ENCODE measurements at places on chromosomes 7 and 10.

GRCh38 chr7:106568680-106569499 lies 92.1 kb downstream of the CCDC71L start:
- peak; percentile 42 for DNase-seq

- peak; percentile 80 for DNase-seq
Measured at GRCh38 chr7:82444220-82444909, 788 bp upstream of the CACNA2D1 start.

DNA sequence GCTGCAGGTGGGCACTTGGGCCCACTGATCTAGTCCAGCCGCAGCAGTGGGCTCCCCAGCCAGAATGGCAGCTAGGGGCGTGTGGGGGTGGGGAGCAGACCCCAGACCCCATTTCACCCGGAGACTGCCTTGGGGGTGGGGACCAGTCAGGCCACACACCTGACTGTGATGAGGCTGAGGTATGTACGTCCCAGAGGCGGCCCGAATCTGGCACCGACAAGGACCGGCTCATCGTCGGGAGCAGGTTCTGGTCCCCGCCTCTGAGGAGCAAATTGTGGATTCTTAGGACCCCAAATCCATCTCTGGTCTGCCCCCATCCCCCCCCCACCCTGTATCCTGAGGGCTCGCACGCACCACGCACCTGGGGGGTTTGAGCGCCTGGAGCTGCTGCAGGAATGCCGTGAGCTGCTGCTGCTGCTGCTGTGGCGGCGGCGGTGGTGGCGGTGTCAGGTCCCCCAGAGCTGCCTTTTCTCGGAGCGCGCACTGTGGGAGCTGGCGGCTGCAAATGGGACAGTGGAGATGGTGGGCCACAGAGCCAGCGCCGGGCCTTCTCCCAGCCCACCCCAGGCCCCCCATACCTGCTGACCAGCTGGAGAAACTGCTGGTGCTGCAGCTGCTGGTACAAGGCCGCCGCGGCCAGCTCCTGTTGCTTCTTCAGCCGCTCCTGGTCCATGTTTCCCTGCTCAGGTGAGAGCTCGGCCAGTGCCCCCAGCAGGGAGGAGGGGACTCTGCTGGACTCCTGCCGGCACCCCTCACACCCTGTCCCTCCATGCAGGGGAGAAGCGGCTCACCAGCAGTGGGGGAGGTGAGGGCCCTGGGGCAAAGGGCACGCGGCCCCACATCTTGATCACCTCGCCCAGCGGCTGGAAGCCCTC lies 10.2 kb downstream of the GIGYF1 start:
- no peak for DNase-seq

DNA sequence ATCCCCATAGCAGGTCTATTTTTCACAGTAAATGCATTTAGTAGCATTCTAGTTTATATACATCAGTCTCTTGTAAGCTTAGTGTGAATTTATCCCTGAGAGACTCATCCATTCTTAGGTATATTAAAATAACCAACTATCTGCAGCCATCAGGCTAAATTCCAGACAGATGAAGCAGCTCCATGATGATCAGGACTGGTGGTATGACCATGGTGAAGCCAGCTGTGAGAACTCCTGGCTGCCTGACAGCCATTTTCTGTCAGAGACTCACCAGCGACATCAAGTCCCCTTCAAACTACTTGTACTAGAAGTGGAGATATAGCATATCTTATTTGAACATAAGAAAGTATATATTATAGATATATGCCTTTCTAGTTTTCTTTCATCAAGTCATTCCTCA lies 70.3 kb upstream of the GSDME start:
- DNase-seq = no peak

DNA sequence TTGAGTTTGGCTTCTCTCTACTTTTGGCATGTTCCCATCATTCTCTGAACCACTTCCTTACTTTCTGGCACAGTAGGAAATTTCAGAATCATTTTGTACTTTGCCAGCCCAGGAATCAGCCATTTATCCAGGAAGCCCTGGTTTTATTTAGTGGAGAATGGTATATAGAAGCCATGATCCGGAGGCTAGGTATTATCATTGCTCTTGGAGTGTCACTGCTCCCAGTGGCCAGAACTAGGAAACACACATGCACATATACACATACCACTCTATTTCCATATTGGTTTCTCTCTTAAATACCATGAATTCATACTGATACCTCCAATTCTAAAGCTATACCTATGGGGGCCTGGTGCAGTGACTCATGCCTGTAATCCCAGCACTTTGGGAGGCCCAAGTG lies 36.3 kb downstream of the SUFU start:
- DNase-seq = no peak

DNA sequence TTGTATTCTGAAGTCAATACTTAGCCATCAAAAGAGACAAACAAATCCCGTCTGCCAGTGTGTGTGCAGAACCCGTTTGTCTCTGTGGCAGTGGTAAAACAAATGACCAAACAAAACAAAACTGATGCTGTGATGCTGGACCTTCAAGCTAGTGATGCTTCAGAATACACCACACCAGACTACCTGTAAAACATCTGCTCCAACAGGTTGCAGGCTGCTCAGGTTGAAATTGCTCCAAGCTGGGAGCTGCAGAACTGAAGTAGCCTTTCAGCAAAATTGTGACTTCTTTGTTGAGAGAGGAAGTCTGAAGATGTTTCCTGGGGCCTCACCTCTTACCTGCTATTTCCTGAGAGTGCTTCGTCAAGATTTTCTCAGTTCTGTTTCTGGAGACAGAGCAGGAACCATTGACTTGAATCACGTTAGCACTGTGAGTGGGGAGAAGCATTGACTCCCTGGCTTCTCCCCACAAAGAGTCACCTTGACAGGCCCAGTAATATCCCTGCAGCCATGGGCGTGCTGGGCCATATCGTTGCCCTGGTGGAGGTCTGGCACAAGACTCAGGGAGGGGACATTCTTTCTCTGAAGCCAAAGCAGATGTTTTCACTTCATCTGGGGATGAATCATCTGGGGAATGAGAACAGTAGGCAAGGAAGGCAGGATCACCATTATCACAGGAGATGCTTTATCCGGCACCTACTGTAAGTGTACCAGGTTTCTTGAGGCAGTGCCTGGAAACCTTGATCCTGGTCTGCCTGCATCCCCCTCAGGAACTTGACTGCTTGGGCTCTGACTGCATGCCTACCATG lies 80.2 kb downstream of the RBM20 start:
- no peak for DNase-seq

- no peak for DNase-seq
Measured at GRCh38 chr7:151088019-151088855, 2.0 kb downstream of the AGAP3 start.

Measured in NCI-H1417 treated with DMSO at 0.1 percent for 48 hours (cell line).